Effector memory CD4-positive, alpha-beta T cell (primary cell): ENCODE measurements at places on chromosomes 12 and 14.
A peak's percentile ranks its signal among the peaks of the same experiment; 100 is the strongest.

GRCh38 chr14:69152902-69153151 lies at the start of gene DCAF5:
Gene DCAF5, minus strand, starts transcription at chr14:69153119. Its CDS starts 141 bp downstream, at chr14:69152978.
- no peaks in the 10 kb centered on the region for H3K27me3 ChIP-seq
- H3K4me3 ChIP-seq: peak within 1 kb of the TSS; percentile 98
- H3K27ac ChIP-seq: peak within 1 kb of the TSS; percentile 79
- H3K4me1 ChIP-seq: peaks cover 19% of the 10 kb centered on the region
- peak; percentile 87 for DNase-seq

DNA sequence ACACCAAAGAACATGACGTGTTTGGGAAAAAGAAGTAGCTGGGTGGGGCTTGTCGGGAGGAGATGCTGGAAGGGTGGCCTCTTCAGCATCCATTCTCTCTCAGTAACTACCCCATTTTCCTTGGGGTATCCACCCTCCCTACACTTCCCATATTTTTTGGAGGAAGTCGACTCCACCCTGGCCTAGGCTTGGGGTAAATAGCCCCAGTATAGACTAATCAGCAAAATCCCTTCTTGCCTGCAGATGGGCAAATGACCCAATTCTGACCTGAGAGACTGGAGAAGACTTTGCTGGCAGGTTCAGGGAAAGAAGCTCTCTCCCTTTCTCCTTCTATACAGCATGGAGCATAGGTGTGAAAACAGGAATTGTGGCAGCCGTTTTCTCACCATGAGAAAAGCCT lies 28.5 kb upstream of the JDP2 start:
- H3K4me3 ChIP-seq: no peak overlapping the region

DNA sequence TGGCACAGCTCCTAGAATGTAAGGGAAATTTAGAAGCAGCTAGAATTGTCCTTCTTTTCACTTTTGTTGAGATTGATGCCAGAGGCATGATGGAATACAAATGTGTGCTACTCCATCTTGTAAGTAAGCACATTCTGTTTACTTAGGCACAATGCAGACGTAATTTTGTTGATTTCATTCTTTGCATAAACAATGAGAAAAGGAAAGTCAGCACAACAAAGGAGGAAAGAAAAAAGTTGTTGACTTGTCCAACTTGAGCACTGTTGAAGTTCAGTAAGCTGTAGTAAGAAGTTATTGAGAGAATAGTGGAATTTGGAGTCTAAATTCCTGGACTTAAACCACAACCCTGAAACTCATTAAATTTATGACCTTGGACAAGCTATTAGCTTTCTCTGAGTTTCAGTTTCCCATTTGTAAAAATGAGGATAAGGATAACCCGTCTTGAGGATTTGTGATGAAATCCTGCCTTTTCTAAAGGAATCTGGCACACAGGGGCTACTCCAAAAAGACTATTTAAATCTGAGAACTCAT lies 19.4 kb upstream of the CNTN1 start:
- H3K27ac ChIP-seq: no peak overlapping the region
- no peaks in the 10 kb centered on the region for H3K4me1 ChIP-seq
- no peak overlapping the region for H3K4me3 ChIP-seq
- no peaks in the 10 kb centered on the region for H3K27me3 ChIP-seq
- no peak for DNase-seq

- H3K36me3 ChIP-seq: no peaks in the 10 kb centered on the region
- no peaks in the 10 kb centered on the region for H3K27me3 ChIP-seq
- H3K27ac ChIP-seq: no peak overlapping the region
- no peak overlapping the region for H3K4me3 ChIP-seq
- no peaks in the 10 kb centered on the region for H3K4me1 ChIP-seq
Measured at GRCh38 chr12:102596031-102596430, 115.7 kb upstream of the IGF1 start.

- H3K4me3 ChIP-seq: no peak overlapping the region
- H3K36me3 ChIP-seq: no peaks in the 10 kb centered on the region
- no peaks in the 10 kb centered on the region for H3K27me3 ChIP-seq
Measured at GRCh38 chr14:106875503-106875902, 1349.1 kb downstream of the TMEM121 start.

DNA sequence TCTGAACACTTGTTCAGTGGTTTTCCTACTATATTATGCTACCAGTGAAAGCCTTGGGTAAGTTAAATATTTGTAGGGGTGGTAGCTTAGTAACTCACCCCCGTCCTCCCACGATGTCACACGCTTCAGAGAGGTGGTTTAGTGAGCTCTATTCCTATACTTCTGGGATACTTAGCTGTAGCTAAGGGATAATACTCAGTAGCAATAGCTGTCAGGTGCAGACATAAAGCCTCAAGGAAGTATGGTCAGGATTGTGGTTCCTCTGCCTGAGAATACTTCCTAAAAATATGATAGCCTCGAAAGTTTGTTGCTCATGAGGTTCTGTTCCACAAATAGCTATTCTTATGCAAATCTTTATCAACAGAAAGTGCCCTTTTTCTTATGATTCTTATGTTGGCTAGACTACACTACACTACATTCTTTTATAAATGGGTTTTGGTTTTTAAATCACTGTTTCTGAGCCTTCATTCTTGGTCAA lies 11.9 kb downstream of the DLST start:
- no peak overlapping the region for H3K27ac ChIP-seq
- no peaks in the 10 kb centered on the region for H3K27me3 ChIP-seq
- H3K4me1 ChIP-seq: no peaks in the 10 kb centered on the region
- no peak overlapping the region for H3K4me3 ChIP-seq
- DNase-seq: no peak

DNA sequence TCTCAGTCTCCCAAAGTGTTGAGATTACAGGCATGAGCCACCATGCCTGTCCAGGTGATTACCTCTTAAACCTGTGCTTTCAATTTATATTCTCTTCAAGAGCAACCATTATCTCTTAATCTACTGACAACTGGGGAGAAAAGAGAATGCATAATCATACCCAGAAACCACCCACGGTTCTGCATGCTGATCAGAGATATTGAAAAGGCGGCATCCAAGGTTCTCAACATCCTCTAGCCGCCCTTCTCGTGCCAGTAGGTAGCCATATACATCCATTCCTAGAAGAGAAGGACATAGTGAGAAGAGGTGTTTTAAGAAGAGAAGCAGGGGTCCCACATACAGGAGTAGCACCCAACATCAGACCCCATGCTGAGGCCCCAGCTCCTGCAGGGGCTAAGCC lies 20.8 kb downstream of the ANAPC7 start:
- H3K36me3 ChIP-seq: peaks cover 62% of the 10 kb centered on the region
- no peak overlapping the region for H3K4me3 ChIP-seq
- no peak overlapping the region for H3K27ac ChIP-seq
- no peaks in the 10 kb centered on the region for H3K4me1 ChIP-seq
- DNase-seq: no peak

GRCh38 chr14:66315548-66315947 lies 170.6 kb upstream of the CCDC196 start:
- H3K4me1 ChIP-seq: no peaks in the 10 kb centered on the region
- H3K4me3 ChIP-seq: no peak overlapping the region
- no peaks in the 10 kb centered on the region for H3K36me3 ChIP-seq
- no peak for DNase-seq

- H3K27me3 ChIP-seq: peaks cover 4% of the 10 kb centered on the region
- H3K4me3 ChIP-seq: no peak overlapping the region
- no peak for DNase-seq
- H3K4me1 ChIP-seq: no peaks in the 10 kb centered on the region
Measured at GRCh38 chr14:23694949-23695663, 58.9 kb downstream of the DHRS2 start.

- H3K4me1 ChIP-seq: no peaks in the 10 kb centered on the region
- no peak overlapping the region for H3K27ac ChIP-seq
- H3K4me3 ChIP-seq: no peak overlapping the region
Measured at GRCh38 chr14:76551116-76551515, 175.2 kb downstream of the ESRRB start.

- H3K4me1 ChIP-seq: no peaks in the 10 kb centered on the region
- no peak for DNase-seq
- H3K27ac ChIP-seq: no peak overlapping the region
Measured at GRCh38 chr12:77751939-77752338, 78.8 kb upstream of the NAV3 start.

DNA sequence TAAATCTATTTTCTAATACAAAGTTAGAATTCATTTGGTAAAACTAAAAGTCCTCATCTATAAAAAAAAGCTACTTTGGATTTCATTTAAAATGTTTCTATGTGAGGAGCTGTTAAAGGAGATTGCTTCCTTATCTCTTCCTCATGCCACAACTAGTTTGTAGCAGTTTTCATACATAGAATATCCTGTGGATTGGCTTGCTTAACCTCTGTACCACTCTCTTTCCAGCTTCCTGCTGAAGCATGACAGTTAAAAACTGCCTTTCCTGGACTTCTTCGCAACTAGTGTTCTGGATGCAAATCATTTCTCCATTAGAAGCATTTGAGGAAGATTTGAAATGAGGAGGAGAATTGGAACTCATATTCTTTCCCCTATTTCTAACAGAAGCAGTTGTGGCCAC lies 49.6 kb downstream of the ST8SIA1 start:
- DNase-seq: no peak
- no peak overlapping the region for H3K4me3 ChIP-seq
- H3K36me3 ChIP-seq: no peaks in the 10 kb centered on the region
- H3K4me1 ChIP-seq: peaks cover 7% of the 10 kb centered on the region

DNA sequence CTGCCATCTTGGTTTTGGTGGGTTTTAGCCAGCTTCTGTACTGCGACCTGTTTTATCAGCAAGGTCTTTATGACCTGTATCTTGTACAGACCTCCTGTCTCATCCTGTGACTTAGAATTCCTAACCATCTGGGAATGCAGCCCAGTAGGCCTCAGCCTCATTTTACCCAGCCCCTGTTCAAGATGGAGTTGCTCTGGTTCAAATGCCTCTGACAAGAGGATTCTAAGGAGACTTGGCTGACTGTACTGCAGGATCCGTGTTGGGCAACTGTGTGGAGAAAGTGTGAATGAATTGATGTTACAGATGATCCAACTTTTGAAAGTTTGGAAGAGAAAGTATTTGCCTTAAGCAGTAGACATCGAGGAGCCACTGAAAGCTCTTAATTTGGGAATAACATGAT lies 91.0 kb downstream of the TTLL5 start:
- H3K4me1 ChIP-seq: no peaks in the 10 kb centered on the region
- no peak for DNase-seq
- H3K27me3 ChIP-seq: no peaks in the 10 kb centered on the region
- peaks cover 12% of the 10 kb centered on the region for H3K36me3 ChIP-seq

DNA sequence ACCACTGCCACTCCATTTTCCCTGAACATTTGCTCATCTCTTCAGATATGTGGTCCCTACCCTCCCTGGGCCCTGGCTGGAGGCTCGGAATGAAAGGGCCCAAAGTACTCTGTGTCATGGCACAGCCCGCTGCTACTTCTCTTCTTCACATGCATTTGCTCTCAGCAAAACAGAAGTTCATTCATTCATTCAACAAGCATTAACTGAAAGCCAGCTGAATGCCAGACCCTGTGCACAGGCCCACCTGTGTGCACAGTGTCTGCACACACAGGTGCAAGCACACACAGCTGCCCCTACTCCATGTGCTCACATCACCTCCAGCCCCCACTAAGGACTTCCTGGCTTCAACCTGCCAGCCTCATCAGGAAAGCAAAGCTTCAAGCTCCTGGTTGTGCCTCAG lies 7.8 kb downstream of the WNT1 start:
- H3K4me3 ChIP-seq: no peak overlapping the region
- peaks cover 14% of the 10 kb centered on the region for H3K4me1 ChIP-seq
- no peaks in the 10 kb centered on the region for H3K27me3 ChIP-seq
- no peak overlapping the region for H3K27ac ChIP-seq
- no peak for DNase-seq
- no peaks in the 10 kb centered on the region for H3K36me3 ChIP-seq

DNA sequence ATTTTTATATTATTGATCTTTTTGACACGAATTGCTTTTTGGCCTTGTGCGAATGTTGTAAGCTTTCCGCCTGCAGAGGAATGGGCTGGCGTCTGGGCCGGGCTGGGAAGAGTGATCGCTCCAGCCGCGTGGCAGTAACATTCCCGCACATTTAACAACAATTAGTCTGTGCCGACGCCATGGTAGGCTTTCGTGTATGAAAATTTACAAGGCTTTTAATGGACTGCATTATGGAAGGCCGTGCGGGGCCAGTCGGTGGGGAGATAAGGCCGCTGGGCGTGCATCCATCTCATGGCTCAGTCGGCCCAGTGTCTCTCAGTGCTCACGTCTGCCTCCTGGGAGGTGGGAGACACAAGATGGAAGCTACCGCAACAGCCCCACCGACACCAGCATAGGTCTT lies 142.2 kb downstream of the PHETA1 start:
- no peaks in the 10 kb centered on the region for H3K4me1 ChIP-seq
- no peak for DNase-seq
- H3K27me3 ChIP-seq: no peaks in the 10 kb centered on the region
- H3K4me3 ChIP-seq: no peak overlapping the region

DNA sequence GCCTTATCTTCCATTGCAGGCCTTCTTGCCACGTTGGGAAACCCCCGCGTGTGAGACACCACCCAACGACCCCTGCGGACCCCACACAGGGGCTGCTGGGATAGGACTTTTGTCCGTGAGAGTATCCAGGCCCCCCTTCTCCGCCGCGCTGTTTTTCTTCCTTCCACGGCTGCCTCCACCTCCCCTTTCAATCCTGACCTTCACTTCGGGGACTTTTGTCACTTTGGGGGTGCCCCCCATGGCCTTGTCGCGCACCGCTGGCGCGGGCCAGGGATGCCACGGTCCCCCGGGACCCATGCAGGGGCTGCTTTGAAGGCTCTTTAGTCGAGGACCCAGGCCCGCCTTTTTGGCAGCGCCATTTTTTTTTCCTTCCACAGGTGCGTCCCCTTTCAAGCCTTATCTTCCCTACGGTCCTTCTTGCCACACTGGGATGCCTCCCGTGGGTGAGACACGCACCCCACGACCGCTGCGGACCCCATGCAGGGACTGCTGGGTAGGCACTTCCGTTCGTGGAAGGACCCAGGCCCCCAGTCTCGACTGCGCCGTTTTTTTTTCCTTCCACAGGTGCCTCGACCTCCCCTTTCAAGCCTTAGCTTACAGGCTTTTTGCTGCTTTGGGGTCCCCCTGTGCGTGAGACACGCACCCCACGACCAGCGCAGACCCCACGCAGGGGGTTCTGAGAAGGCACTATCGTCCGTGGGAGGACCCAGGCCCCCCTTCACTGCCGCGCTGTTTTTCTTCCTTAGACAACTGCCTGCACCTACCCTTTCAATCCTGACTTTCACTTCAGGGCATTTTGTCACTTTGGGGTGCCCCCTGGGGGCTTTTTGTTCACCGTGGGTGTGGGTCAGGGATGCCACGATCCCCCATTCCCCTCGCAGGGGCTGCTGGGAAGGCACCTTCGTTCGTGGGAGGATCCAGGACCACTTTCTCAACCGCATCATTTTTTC lies 267.4 kb downstream of the ALG10 start:
- H3K27ac ChIP-seq: no peak overlapping the region
- no peaks in the 10 kb centered on the region for H3K36me3 ChIP-seq
- no peaks in the 10 kb centered on the region for H3K27me3 ChIP-seq
- H3K4me3 ChIP-seq: no peak overlapping the region
- H3K4me1 ChIP-seq: no peaks in the 10 kb centered on the region
- no peak for DNase-seq
